Progenitor cell of endocrine pancreas (in vitro differentiated cells): ENCODE measurements at places on chromosomes 13 and 19.

GRCh38 chr19:28258829-28259228 lies 954.1 kb downstream of the UQCRFS1 start:
- no peak for DNase-seq

DNA sequence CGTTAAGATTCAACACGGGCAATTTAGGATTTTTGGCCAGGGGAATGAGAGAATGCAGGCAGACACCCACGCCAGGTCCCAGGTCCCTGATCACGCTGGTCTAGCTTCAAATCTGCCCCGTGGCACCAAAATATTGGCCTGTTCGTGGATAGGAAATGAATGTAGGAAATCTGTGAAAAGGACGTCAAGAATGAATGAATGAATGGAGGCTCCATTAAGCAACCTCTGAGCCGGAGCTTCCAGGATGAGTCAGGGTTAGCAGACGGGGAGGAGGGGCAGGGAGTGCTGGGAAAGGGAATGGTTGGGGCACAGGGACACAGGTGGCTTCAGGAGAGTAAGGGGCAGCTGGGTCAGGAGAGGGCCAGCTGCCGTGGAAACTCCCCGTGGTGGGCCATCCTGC lies 4.2 kb downstream of the SULT2B1 start:
- no peak for DNase-seq

- DNase-seq = no peak
These were observed 170.6 kb downstream of the KCTD12 start for GRCh38 chr13:76715621-76716020.

- DNase-seq = no peak
These were observed 216.5 kb downstream of the EFNB2 start for GRCh38 chr13:106318941-106319411.

DNA sequence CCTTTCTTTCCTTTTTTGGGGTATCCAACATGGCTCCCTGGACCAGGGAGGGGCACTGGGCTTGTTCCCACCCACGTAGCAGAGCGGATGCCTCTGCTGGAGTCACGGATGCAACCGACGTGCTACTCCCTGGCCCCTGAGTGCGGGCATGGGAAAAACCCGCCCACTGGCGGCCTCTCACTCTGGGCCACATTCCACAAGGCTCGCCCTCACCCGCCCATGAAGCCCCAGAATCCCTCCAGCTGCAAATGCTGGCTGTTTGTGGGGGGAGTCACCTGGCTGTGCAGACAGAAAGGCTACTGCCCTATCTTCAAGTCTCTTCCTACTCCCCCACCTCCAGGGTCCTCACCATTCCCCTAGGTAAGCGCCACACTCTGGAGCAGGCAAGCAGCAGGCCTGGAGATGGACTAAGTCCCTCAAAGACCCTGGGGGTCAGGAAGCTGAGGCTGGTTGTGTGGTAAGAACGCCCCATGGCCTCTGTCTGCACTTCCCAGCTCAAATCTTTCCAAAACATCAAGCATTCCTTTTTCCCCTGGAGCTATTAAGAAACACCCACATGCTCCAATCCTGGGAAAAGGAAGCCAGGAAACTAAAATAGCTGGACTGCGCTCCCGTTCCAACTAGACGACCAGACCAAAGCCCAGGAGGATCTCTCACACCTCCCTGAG lies 17.9 kb upstream of the EPHX3 start:
- DNase-seq = no peak

GRCh38 chr19:10037367-10037766 lies 24.1 kb downstream of the RDH8 start:
- DNase-seq = no peak

GRCh38 chr13:65926750-65927171 lies 1303.4 kb downstream of the PCDH9 start:
- DNase-seq = no peak

DNA sequence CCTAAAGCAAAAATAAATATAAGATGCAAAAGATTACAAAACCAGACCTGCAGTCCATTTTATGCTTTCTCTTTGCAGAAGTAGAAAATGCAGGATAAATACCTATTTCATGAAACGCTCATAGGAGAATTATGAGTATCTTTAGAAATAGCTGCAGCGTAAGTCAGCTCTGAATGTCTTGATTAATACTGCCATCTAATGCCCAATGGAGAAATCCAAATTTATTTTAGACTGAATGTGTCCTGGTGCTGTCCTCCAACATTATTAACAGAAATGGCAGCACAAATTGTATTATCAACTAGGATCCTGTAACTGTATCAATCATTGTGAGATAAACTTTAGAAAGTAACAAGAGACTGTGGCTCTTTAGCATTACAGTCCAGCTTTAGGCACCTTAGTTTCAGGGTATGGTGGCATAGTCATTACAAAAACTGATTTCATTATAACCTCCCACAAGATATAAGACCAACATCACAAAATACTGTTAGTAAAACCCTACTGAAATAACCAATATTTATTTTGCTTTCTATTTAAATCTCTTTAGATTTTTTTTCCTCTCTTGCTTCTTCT lies 162.1 kb upstream of the MIR17HG start:
- DNase-seq = no peak

GRCh38 chr19:43798026-43798545 lies 4.2 kb downstream of the LYPD5 start:
- DNase-seq = no peak
